ENCODE measurements at places on chromosomes 7 and 10. TPM values are rescaled to one million over a fixed set of nuclear protein-coding genes. Genes with fewer than 3 reads are reported as not detected.

DNA sequence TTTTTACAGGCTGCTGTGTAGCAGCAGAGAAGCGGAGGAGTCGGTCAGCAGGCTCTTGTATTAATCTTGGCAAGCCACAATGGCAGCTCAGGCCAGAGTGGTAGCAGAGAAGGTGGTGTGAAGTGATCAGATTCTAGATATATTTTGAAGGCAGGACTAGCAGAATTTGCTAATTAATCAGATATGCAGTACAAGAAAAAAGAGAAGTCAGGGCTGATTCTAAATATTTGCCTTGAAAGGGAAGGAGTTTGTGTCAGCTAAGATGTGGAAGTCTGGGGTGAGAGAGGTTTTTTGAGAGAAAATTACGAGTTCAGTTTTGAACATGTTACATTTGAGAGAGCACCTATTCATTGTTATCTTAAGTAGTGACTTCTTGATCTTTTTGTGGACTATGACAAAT lies 176.3 kb downstream of the WNT2 start:
- DNase-seq: no peak

DNA sequence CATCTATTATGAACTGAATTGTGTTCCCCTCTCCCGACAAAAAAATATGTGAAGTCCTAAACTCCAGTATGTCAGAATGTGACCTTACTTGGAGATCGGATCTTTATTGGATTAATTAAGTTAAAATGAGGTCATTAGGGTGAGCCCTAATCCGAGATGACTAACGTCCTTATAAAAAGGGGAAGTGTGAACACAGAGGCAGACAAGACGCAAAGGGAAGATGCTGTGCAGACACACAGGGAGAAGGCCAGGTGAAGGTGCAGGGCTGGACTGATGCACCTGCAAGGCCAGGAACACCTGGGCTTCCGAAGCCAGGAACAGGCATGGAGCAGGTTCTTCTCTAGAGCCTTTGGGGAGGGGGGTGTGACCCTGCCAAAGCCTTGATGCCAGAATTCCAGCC lies 187.8 kb downstream of the PARD3 start:
- no peak for DNase-seq

DNA sequence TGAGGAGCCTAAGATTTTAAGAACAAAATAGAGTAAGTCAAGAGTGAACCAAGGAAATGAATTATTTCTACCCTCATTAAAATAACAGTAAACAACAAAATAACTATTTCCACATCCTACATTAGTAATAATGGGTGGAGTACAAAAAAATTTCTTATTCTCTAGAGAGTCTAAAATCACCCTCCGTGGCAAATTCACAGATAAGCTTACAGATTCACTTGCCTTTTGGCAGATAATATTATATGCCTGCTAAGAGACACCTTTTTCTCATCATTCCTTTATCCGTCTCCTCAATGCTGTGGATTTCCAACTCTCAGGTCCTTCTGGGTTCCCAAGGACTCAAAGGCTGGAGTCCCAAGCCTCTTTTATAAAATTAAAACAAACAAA lies 2.2 kb upstream of the EPC1 start:
- DNase-seq: no peak

ABCB1 gene
- 4.7 TPM for total RNA-seq

TMEM176A gene
- total RNA-seq: not detected

ZNF25 gene
- total RNA-seq: 3.5 TPM

NUTM2B gene
- 0.80 TPM for total RNA-seq

DNA sequence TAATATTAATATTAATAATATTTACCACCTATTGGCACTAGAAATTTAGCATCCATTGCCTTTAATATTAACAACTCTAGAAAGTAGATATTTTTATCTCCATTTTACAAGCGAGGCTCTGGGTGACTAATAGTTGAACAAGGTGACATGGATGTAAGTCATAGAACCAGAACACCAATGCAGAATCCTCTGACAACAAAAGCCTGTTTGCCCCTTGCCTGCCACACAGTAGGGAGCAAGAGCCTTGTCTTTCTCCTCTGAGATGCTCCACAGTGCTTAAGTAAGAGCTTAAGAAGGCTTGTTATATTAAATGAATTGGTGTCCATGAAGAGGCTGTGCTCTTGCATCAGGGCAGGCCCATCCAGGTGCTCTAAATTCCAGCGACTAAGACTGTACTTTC lies 51.2 kb upstream of the LBX1 start:
- no peak for DNase-seq

DNA sequence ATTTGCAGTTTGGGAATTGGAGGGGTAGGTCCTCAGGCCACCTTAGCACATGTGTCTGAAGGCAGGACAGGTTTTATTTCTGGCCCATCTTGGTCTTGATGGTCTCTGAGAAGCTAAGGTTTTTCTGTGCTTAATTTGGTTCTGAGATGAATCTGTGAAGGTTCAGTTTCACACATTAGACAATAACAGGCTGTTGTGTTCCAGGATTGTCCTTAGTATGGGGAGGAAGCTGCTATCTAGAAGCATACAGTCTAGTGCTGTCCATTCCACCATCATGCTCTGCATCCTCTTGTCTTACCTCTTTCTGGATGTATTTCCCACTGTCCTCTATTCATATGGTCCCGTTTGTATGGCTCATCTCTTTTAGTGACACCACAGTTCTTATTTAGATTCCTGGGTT lies 7.1 kb downstream of the UBE2D1 start:
- DNase-seq: no peak

REEP3 gene
- 9.7 TPM for total RNA-seq

AKR1B15 gene
- total RNA-seq: not detected

ITGB8 gene
- total RNA-seq: 0.75 TPM

GRCh38 chr10:86439544-86439943 lies 72.9 kb upstream of the GRID1 start:
- DNase-seq: no peak

CCNJ gene
- 9.8 TPM for total RNA-seq

PCDH15 gene
- total RNA-seq: not detected

GRCh38 chr7:128933180-128933891 lies 4.4 kb upstream of the IRF5 start:
- DNase-seq: no peak

DNA sequence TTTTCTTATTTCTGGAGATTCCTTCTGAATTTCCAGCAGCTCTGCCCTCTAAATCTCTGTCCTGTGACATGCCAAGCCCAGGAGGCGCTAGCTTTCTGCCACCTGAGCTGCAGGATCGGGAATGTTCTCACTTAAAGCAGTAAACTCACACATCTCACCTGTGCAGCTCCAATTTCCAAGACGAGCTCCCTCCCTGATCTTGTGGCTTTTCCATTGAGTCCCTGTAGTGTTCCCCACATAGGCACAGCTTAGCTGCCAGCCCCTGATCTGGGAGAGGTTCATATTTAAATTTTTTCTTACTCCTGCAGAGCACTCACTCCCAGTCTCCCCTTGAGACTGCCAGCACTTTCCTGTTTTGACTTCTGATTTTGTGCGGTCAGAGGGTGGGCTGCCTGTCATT lies 479.3 kb downstream of the GLRX3 start:
- no peak for DNase-seq

DNA sequence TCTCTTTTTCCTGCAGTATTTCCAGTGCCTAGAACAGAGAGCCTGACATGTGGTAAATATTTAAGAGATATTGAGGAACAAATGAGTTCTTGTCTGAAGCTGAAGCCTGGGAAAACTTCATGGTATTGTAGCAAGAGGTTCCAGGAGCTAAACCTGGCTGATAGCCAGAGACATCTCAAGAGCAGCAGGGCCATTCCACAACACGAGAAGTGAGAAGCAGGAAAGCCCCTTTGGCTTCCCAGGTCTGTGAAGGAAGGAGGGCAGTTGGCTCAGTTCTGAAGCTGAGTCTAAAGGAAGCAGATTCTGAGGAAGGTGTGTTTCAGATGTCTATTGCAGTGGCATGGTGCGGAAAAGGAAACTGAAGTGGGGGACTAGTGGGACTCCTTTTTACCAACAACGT lies 63.8 kb upstream of the FAM204A start:
- no peak for DNase-seq

LRRC17 gene
- 0.34 TPM for total RNA-seq

GRCh38 chr10:19970717-19971116 lies 154.5 kb downstream of the PLXDC2 start:
- DNase-seq: no peak

- DNase-seq: no peak
These were observed 250.9 kb upstream of the TMEM72 start for GRCh38 chr10:44660271-44660670.

GRCh38 chr7:149806726-149807125 lies 31.4 kb upstream of the ZNF862 start:
- no peak for DNase-seq

VSTM4 gene
- total RNA-seq: not detected

DNA sequence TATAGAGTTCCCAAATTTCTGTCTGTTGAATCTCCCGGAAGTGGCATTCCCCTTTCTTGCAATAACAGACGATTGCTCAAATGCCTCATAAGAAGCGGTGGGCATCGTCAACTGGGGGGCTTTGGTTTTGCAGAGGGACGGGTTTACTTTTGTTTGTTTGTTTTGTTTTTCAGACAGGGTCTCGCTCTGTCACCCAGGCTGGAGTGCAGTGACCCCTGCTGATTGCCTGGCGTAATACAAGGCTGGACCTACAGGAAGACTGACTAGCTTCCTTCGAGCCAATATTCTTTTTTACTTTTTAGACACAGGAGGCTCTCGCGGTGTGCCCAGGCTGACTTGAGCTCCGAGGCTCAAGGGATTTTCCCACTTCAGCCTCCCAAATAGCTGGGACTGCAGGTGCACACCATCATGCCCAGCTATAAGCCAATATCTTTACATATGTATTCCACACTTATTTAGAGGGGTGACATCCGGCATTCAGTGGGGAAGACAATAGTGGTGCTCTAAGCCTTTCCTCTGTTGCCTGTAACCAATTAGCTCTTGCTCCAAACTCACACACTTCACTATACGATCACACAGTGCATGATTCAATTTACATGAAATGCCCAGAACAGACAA lies 58.1 kb downstream of the FHIP2A start:
- DNase-seq: no peak

- no peak for DNase-seq
These were observed 28.0 kb downstream of the VPS26A start for GRCh38 chr10:69151984-69152383.

NDUFB2 gene
- total RNA-seq: 140 TPM

DNA sequence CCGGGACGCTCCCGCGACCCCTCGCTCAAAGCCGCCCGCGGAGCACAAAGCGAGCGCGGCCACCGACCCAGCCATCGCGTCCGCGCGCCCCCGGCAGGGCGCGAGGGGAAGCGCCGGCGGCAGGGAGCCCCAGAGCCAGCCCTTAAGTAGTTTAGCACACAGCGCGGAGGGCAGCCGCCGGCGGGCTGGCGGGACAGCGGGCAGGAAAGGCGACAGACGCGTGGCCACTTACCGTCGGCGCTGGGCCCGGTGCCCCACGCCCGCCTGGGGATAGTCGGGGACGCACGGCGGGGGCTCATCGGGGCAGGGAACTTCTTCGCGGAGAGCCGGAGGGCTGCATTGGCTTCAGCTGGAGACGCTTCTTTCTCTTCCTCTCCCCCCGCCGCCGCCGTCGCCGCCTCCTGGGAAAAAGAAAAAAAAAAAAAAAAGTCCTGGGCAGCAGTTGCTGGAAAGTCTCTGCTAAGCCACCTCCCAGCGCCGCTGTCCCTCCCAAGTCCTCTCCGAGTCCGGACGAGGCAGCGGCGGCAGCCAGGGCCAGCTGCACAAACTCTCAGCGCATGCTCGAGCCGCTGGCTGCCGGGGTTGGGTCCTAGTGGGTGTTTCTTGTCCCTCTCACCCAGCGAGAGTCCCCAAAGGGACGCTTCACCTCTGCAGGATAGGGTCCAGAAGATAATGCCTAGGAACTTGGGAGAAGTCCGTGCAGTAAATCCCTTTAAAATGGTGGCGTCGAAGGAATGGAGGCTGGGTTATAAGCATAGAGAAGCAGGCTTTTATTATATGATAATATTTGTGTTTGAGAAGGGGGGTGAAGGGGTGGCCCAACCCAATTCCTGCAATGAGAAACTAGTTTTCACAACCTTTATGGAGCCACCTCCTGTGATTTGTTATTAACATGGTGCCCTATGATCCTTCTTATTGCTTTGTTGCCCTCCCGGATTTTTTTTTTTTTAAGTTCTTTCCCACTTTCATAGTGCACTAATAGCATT lies at the start of gene TSPAN12:
TSS of gene TSPAN12 (minus strand) at position 557 of the 986 bp plus-strand sequence. CDS start 1,381 bp downstream, outside the sequence.
- peak; percentile 54 for DNase-seq

DNA sequence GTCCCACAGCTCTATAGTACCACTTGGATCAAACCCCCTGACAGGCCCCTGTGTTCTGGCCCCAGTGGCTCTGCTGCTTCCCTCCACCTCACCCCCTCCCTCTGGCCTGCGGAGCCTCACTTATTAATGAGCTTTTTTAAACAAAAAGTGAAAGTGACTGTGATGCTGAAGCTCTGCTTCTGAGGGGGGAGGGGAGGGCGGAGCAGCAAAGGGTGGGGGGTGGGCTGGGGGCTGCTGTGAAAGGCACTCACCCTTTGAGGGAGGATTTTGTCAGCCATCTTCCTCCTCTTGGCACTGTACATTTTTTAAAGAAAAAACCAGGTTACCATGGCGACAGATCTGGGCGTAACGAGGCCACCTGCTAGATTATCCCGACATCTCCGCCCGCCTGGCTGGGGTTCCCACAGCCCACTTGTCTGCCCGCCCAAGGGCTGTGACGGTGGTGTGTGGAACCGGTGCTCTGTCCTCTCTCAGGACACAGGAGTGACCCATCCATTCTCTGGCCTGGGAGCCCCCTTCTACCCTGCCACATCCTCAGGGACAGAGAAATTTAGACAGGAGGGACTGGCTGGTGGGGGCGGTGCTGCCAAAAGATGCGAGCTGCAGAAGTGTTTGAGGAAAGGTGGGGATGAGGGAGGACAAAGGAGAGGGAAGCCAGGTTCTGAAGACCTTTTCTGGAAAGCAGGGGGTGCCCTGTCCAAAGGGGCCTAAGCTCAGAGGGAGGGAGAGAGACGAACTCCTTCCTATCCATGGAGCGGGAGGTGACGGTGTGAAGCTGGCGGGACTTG lies 4.9 kb downstream of the SMARCD3 start:
- DNase-seq: no peak

DNA sequence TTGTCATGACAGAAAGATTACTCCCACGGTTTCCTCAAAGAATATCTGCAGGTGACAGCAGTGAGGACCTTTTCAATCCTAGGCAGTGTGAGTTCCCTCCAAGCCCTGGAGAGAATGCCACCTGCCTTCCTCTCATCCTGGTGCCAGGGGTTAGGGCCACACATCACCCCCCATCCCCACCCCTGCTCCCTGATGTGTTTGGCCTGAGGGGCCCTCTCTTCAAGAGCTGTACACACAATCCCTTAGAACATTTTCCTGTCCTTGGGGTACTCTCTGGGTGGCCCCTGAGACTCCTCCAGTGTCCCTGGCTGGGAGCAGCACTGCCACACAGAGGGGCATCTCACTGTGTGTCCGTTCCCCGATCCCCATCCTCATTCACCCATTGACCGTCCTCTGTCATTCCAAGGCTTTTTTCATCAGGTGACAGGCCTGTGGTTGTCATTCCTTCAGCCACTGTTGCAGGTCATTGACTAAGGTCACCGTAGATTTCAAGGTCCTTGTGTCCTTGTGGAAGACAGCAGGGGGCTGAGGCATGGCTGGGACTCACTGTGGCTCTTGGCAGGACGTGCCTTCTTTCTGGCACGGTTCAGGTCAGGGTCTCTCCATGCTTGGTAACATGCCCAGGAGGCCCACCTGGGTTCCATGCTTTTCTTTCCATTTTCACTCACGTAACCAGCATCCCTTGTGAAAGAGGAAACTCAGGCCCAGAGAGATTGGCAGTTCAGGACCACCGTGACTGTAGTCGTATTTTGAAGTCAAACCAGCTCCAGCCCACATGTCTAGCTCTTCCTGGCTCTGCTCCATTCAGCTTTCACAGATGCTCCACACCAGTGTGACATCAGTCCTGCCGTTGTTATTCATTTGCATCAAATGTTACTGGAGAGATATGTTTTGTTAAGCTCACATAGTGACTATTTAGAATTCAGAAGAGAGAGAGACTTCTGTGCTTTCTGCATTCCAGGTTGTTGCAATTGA lies 26.8 kb upstream of the BTBD16 start:
- DNase-seq: no peak

FERD3L gene
- not detected for total RNA-seq

LIPK gene
- total RNA-seq: not detected
